Esophagus mucosa (tissue), 1 donor: ENCODE measurements at places on chromosomes 16 and 17.
A peak's percentile ranks its signal among the peaks of the same experiment; 100 is the strongest.

- peak; percentile 83 for ATAC-seq
Measured at GRCh38 chr16:3444032-3444388, 530 bp downstream of the NAA60 start.

GRCh38 chr16:82653550-82654511 is 27.1 kb downstream of the CDH13 start:
- ATAC-seq: peak; percentile 73

DNA sequence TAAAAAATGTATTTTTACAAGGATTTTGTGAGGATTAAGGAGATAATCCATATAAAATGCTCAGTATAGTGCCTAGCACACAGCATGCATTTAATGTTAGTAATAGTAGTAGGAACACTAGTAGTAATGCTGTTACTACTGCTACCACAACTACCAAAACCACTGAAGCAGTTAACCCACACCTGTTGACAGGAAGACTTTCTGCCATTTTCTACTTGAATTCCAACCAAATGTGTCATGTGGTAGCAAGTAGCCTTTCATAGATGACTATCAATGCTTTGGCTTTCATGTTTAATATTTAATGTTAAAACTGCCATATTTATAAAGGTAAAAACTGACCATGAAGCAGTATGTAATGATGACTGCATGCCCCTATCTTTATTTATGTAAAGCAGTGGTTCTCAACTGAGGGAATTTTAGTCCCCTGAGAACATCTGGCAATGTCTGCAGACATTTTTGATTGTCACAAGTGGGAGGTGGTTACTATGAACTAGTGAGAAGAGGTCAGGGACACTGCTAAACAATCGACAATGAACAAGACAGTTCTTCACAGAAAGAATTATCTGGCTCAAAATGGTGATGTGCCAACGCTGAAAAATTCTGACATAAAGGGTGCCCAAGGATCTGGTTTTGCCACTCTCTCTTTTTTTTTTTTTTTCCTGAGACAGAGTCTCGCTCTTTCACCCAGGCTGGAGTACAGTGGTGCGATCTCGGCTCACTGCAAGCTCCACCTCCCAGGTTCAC is 89.4 kb downstream of the ITFG1 start:
- no peak for ATAC-seq

- peak; percentile 58 for ATAC-seq
Measured at GRCh38 chr17:6456914-6457687, 12.8 kb downstream of the PIMREG start.

DNA sequence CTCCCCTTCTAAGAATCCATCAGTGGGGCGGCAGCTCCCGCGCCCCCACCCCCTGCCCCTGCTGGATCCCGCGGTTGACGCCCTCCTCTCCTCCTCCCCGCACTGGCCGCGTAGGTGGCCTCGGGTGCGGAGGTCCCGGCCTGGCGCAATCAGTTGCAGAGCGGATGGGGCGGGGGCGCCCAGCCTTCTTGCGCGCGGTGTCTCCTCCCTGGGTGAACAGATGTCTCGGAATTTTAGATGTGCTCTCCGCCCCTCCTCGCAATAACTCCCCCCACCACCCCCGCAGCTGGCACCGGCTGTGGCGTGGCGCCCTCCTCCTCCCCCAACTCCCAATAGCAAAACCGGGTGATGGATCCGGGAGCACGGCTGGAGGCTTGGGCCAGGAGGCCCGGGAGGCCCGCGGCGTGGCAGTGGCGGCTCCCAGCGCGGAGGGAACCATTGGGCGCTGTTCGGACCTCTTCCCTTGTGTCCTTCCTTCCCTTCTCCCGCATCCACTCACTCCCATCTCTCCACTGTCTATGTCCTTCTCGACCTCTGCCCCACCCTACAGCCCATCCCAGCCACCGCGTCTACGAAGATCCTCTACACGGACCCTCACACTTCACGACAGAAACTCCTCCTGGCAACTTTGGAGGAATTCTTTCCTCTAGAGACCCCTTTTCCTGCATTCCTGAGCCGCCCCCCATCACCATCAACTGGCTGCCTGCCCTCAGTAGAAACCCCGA is 11.0 kb downstream of the NEUROD2 start:
- no peak for ATAC-seq
